ENCODE measurements at places on chromosomes 11 and 22. TPM values are rescaled to one million over a fixed set of nuclear protein-coding genes. Genes with fewer than 3 reads are reported as not detected.

Gene MRGPRG
- not detected for polyA plus RNA-seq

Gene ZP1
- not detected for polyA plus RNA-seq

Gene KDM4E
- polyA plus RNA-seq: not detected

Gene CCDC116
- not detected for polyA plus RNA-seq

Gene SLC22A6
- not detected for polyA plus RNA-seq

Measured in Purkinje cell (primary cell).